ENCODE measurements at places on chromosomes 4 and X.

DNA sequence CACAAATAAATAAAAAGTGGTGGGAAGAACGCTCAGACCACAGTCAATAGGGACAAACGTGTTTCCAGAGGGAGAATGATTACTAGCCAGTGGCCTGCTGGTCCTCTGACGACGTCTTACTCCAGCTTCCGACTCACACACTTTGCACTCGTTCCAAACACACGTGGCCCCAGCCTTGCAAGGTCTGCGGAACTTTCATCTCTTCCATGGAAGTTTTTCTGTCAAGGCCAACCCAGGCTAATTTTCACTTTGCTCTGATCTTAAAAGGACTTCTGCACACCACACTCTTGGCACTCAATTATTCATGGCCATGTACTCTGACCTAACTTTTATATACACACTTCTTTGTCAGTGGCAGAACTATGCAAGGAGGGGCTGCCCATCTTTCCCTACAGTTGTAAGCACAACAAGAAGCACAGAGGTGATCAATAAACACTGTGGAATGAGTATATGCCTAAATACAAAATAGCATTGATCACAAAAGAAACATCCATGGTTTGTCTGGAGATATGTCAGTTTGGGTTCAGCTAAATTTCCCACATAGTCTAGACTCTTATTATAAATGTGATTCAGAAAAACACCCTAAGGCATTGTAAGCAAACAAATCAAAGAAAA lies 69.4 kb downstream of the STX18 start:
- no peak for DNase-seq

DNA sequence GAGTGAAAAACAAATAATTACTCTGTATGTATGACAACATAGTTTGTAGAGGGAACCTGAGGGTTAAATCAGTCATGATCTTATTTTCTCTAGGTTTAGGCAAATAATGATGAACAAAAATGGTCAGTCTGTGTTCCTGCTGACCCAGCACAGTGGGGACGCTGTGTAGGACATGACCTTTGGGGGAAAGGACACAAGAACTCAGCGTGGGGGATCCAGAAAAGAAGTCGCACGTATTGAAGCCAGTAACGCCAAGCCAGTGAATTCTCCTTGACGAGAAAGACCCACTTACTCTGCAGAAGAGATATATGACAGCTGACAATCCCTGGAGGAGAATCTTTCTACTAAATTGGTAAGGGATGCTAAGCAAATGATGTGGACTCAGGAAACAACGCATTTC lies 36.6 kb downstream of the HELT start:
- no peak for DNase-seq

DNA sequence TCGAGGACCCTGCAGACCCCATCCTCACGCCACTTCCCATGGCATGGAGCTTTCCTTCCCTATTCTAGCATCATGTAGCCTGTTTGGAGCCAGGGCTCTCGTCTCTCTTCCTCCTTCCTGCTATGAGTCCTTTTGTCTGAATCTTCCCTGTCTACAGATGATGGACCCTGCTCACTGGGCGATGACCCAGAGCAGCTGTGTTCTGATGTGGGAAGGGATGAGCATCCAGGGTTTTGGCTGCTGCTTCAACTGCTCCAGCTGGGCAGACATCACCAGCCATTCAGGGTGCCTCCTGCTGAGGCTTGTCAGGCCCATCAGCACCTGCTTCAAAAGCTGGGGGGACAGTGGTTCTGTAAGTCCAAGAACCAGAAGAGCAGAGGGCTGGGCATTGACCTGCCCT lies 3.2 kb upstream of the CCKAR start:
- DNase-seq, result no peak

DNA sequence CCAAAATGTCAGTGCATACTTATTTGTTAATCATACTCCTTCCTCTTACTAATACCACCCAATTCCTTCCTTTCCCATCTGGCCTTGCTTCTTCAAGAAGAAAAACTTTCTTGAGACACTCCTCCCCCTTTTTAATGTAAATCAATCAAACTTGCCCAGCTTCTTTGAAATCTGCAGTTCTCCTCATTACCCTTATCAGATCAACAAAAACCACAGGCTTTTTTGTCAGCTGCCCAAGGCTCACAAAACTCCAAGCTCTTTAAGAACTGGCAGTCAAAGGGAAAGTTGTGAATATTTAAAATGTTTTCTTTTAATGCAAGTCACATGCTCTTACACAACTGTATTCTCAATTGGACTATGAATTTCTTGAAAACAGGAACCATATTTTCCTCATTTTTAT lies 11.3 kb upstream of the MYOZ2 start:
- no peak for DNase-seq

GRCh38 chrX:38110231-38110630 lies 103.9 kb downstream of the SYTL5 start:
- DNase-seq, result no peak

DNA sequence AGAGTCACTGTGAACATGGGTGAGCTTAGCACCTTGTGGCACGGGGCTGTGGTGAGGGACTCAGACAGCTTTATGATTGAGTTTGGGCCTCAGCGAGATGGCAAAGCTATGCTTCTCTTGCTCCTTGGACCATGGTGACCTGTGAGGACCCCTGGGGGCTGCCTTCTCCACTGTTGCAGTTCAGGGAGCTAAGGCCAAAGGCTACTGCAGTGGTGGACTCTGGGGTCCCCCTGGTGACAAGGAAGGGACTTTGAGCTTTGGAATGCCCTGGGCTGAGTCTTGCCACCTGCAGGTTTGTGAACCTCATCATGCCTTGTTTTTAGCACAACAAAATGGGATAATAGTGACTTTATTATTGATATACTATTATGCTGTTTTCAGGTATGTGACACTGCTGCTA lies 36.5 kb downstream of the TBL1X start:
- DNase-seq, result no peak

DNA sequence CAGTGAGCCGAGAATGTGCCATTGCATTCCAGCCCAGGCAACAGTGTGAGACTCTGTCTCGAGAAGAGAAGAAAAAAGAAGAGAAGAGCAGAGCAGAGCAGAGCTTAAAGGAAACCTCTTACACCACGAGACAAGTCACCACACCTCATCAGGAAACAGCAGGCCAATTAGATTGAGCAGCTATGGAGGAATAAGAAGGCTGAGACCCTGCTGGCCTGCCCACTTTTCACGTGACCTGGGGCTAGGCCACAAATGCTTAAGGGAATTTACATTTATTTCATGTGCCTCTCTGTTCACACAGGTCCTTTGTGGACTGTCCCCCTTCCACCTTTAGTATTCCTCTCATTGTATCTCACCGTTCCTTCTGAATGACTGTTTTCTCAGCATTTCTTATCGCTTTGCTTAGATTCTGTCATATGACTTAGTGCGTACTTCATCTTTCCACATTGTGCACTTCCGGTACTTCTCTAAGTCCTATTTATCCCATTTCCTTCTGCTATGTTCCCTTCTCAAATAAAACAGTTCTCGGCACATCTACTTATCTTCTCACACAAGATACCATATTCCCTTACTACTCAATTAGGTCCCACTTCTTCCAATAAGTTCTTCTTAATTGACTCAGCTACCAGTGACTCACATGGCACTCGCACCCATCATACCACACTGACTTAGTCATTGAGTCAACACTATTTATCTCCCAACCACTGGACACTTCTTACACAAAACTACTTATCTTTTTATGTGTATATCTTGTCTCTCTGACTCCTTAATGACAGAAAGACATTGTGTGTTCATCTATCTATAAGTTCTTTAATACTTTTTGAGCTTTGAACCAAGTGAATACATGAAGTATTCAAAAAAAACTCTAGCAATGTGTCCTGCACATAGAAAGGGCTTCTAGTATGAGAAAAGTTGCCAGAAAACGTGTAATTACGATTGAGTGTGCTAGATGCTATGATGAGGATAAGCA lies 11.0 kb downstream of the CUL4B start:
- DNase-seq, result no peak

DNA sequence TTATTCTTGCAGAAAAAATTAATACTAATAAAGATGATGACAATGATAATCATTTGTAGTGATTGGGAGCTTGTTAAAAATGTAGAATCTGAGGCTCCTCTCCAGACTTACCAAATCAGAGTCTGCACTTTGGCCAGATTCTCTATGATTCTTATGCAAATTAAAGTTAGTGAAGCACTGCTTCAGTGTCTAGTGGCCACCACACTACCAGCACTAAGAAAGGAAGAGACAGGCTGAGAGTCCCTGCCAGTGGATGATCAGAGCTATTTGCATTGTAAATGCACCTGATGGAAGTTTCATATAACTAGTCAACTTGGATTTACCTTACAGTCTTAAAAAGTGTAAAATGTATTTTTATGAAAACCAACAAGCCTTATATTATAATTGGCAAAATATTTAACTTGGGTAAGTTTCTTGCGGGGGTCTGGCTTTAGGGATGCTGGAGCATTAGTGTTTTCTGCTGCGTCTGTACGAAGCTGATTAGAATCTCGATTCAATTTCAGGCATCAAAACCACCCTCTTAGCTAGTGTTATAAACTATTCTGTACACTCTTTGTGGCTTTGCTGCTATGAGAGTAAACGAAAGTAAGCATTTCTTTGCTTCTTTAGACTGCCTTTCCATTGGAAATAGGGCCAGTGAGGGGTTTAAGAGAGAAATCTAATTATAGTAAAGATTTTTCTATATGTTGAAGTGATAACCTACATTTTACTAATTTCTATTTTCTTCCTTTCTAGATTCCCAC lies 114.1 kb downstream of the TLL1 start:
- DNase-seq, result no peak

Measured in cortex of kidney (tissue), 1 donor.